Smooth muscle cell of the umbilical artery (primary cell): ENCODE measurements at places on chromosomes 6 and 20. TPM values are rescaled to one million over a fixed set of nuclear protein-coding genes. Genes with fewer than 3 reads are reported as not detected.

HLA-DQA1 gene
- total RNA-seq = not detected in 2 replicates

SEL1L2 gene
- 0.89 TPM in 1 of 2 replicates, not detected in the other for total RNA-seq

GLYATL3 gene
- not detected in 2 replicates for total RNA-seq

FAM217A gene
- total RNA-seq = not detected in 2 replicates

MUC22 gene
- total RNA-seq = not detected in 2 replicates

TRMT11 gene
- total RNA-seq = 28.1 and 28.2 TPM in 2 replicates

ARFGEF3 gene
- 0.59 and 1.1 TPM in 2 replicates for total RNA-seq

NRSN1 gene
- not detected in 2 replicates for total RNA-seq

SLC13A3 gene
- total RNA-seq = 1.5 and 3.9 TPM in 2 replicates

TFAP2A gene
- not detected in 2 replicates for total RNA-seq

POU3F2 gene
- not detected in 2 replicates for total RNA-seq

ERMARD gene
- 17.2 and 17.8 TPM in 2 replicates for total RNA-seq

COL11A2 gene
- 0.30 and 0.37 TPM in 2 replicates for total RNA-seq

TBX18 gene
- 3.6 and 14.5 TPM in 2 replicates for total RNA-seq

RAMACL gene
- total RNA-seq = 0.74 and 2.1 TPM in 2 replicates

CDYL gene
- total RNA-seq = 19.9 and 24.2 TPM in 2 replicates

SIRPA gene
- 12.9 and 16.9 TPM in 2 replicates for total RNA-seq

PDE10A gene
- 11.4 and 16.6 TPM in 2 replicates for total RNA-seq

BCL2L1 gene
- total RNA-seq = 39.8 and 66.0 TPM in 2 replicates

TMEM244 gene
- not detected in 2 replicates for total RNA-seq

ATAT1 gene
- total RNA-seq = 4.8 and 5.6 TPM in 2 replicates

COL9A1 gene
- total RNA-seq = not detected in 2 replicates

LAMA4 gene
- 84.6 and 174 TPM in 2 replicates for total RNA-seq

SLC4A11 gene
- total RNA-seq = 1.2 and 1.9 TPM in 2 replicates

PLN gene
- total RNA-seq = 0.83 and 0.89 TPM in 2 replicates

HTR1E gene
- total RNA-seq = not detected in 2 replicates

NOX3 gene
- total RNA-seq = not detected in 2 replicates

RTN4IP1 gene
- 4.8 and 6.2 TPM in 2 replicates for total RNA-seq

SUMO4 gene
- 2.1 and 3.2 TPM in 2 replicates for total RNA-seq

CBLN4 gene
- total RNA-seq = not detected in 2 replicates

DSN1 gene
- 6.8 and 12.6 TPM in 2 replicates for total RNA-seq

TDRD6 gene
- total RNA-seq = under 0.01 and 0.05 TPM in 2 replicates

NKAIN4 gene
- not detected in 2 replicates for total RNA-seq

MCM8 gene
- 3.9 and 12.0 TPM in 2 replicates for total RNA-seq

LPIN3 gene
- total RNA-seq = 5.9 and 7.0 TPM in 2 replicates

PRRT1 gene
- total RNA-seq = 0.09 TPM in 1 of 2 replicates, not detected in the other

PPIL6 gene
- 2.9 and 4.5 TPM in 2 replicates for total RNA-seq

MTO1 gene
- 36.4 and 49.9 TPM in 2 replicates for total RNA-seq

HSPA1L gene
- 1.2 and 2.1 TPM in 2 replicates for total RNA-seq

SRSF12 gene
- under 0.01 and 0.14 TPM in 2 replicates for total RNA-seq

THBD gene
- 1.2 and 7.2 TPM in 2 replicates for total RNA-seq

OR12D3 gene
- total RNA-seq = not detected in 2 replicates

PXT1 gene
- total RNA-seq = not detected in 2 replicates

HLA-DMA gene
- total RNA-seq = 0.78 and 2.1 TPM in 2 replicates
